ENCODE measurements at places on chromosomes 3 and 15.

DNA sequence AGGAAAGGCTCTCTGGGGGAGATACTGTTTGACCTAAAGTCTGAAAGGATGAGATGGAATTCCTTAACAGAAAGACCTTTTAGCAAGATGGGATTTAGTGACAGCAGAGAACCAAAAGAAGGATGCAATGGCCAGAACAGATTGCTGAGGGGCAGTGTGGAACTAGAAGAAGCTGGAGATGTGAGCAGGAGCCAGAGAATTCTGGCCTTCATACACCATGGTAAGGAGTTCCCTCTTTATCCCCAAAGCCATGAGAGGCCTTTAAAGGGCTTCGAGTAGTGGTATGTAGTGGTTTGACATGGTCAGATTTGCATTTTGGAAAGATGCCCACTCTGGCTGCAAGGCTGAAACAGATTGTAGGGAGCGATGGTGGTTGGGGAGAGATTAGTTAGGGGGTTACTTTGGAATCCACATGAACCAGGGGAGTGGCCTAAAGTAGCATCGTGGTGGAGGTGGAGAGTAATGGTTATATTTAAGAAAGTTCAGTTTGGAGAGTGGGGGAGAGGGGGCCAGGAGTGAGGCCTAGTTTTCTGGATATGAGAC lies 34.0 kb upstream of the NPHP3 start:
- DNase-seq = no peak

DNA sequence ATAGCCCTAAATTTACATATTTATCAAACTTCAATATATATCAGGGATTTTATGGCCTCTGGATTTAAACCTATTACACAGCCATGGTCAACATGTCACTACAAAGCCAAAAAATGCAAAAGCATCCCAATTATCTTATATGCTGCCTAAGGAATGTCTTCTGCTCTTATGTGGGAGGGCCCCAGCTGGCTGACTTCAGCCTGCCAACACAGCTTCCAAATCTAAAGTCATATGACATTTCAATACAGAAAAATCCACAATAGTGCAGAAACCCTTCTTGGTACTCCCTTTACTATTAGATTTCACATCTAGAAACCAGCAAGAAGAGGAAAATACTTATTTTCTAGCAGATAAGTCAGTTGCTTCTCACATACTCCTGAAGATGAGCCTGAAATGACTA lies 6.4 kb downstream of the PFN2 start:
- no peak for DNase-seq

- no peak for DNase-seq
Measured at GRCh38 chr3:15052335-15053242, 12.5 kb downstream of the MRPS25 start.

DNA sequence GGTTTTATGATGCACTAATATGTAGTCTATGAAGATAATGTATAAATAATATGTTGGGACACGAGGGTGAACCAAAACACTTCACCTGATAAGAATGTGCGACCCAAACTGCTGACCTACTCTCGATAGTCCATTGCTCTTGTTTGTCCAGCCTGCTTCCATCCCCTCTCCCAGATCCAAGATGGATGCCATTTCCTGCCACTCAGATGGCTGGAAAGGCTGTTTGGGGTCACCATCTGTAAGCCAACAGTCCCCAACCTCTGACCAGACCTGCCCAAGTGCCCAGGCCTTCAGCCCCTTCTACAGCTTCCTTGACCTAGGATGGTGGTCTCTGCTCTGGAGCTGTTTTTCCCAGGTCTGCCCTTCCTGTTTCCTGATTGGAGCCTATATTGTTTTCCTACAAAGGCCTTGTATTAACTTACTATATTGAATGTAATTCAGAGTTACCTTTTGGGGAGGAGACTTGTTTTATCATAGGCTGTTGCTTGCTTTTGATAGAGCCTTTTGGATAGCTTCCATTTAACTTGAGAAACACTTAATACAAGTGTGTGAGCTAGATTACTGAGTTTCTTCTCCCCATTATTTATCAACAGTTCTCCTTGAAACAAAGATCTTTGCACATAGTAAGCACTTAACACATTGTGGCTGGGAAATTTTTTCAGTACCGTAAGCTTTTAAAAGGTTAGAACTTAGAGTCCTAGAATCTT lies 5.0 kb upstream of the PAQR9 start:
- no peak for DNase-seq

- DNase-seq = no peak
Measured at GRCh38 chr15:49688135-49688790, 67.4 kb downstream of the DTWD1 start.
